ENCODE measurements at places on chromosomes 5 and 9.
A peak's percentile ranks its signal among the peaks of the same experiment; 100 is the strongest.

DNA sequence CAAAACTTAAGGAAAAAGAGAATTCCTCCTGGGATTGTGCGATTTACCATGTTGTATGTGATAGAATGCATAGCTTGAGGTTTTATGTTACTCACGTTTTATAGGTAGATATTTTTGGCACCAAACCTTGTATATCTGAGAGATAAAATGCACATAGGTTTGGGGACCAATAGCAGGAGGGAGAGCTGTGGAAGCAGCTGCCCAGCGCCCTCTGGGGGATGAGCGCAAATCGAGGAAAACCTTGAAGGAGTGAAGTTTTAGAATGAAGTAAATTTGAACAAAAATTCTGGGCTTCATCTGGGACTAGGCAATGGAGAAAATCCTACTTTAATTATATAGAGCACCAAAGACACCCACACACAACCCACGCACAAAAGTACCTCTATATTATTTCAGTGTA, 197.0 kb downstream of the ADCY2 start:
- DNase-seq: no peak

DNA sequence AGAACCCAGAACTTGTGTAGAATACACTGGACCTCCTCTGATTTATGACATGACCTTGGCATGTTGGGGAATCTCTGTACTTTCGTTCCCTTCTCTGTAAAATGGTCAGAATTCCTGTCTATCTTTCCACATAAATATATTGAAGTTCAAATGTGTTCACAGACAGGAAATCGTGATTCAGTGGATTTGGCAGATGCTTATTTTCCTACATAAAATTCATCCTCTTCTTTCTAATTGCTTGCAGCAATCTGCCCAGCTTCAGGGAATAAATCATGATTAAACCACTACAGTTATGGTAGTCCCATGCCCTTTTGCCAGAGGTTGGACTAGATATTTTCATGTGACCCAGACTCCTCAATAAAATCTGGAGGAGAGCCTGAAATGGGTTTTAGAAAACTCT, 52.1 kb upstream of the ARL15 start:
- no peak for DNase-seq

- peak; percentile 33 for DNase-seq
Measured at GRCh38 chr5:141872496-141873356, 5.5 kb downstream of the PCDH1 start.

GRCh38 chr9:94610181-94610606, 16.6 kb upstream of the FBP2 start:
- DNase-seq: no peak

GRCh38 chr9:127049044-127049443, 73.4 kb downstream of the ANGPTL2 start:
- DNase-seq: no peak

GRCh38 chr5:44389823-44390143, 563 bp upstream of the FGF10 start:
- DNase-seq: no peak

DNA sequence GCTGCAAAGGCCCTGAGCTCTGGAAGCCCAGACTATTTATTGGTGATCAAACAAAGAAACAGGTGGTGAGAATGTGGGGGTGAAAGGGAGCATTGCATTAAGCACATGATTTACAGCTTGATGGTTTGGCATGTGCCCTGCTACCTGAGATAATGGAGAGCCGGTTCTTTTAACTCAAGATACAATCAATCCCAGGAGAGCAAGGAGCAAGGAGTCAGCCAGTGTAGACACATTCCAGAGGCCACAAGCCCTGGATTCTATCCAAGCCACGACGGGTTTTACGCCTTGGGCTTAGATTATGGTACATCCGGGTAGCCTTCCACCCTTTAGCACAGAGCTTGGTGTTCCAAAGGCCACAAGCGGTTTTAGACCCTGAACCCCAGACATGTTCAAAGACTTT, 292.2 kb downstream of the CYLC2 start:
- DNase-seq: no peak

GRCh38 chr5:14118551-14119320, 24.4 kb upstream of the TRIO start:
- no peak for DNase-seq

DNA sequence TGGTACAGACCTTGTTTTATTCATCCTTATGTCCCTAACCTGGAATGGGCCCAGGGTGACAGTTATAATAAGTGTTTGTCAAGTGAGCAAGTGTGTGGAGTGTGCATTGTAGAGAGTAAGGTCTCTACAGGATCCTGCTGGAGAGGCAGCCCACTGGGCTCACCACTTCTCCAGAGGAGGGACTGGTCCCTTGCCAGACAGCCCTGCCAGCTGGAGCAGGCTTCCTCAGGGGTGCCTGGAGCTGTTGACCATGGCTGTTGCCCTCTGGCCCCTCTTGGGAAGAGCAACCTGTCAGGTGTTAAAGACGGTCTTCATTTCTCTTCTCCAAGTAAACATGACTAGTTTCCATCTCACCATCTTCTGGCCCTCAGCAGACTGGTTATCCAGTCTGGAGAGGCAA, 20.0 kb downstream of the IRF1 start:
- DNase-seq: no peak

GRCh38 chr5:109479260-109479860, 69.6 kb upstream of the PJA2 start:
- DNase-seq: no peak

DNA sequence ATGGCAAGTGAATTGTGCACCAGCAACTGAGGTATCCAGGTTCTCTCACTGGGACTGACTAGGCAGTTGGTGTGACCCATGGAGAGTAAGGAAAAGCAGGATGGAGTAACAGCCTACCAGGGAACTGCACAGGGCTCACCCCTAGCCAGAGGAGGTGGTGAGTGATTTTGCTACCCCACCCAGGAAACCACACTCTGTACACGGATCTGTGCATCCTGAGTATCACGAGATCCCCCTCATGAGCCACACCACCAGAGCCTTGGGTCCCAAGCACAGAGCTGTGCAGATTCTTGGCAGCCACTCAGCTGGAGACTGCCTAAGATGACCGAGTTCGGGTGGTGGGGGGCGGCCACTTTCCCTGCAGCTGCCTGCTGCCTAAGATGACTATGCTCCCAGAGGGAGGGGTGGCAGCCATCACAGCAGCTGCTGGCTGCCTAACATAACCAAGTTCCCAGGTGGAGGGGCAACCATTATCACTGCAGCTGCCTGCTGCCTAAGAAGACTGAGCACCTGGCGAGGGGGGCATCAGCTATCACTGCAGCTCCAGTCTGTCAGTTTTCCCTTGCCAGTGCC, 48.4 kb upstream of the EFNA5 start:
- no peak for DNase-seq

GRCh38 chr9:136031741-136032730, 63.1 kb downstream of the NACC2 start:
- DNase-seq: no peak

DNA sequence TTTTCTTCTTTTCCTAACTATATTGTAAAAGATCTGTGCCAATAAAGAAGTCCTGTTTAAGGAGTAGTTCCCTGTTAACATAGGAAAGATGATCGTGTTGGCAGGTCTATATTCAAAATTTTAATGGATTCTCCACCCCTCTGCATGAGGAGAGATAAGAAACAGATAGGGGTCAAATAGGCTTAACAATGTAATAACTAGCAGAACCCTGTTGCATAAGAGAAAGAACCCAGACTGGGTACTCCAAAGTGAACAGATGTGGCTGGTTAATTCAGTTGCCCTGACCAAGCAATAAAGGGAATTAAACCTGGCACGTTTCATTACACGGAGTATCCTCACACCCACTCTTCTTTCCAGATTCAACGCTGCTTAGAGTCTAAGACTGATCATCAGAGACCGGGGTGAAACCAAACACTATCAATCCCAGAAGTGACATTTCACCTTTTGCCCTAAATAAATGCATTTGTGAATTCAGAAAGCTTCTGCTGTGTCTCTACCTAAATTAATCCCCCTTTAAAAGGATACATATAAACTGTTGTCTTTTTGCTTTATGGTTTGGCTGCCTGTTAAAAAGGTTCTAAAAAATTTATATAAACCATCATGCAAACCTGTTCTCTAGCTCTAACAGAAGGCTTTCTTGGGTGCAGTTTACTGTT, 1276.9 kb upstream of the WWC1 start:
- DNase-seq: no peak

- no peak for DNase-seq
Measured at GRCh38 chr5:163915481-163915961, 410.1 kb downstream of the MAT2B start.

DNA sequence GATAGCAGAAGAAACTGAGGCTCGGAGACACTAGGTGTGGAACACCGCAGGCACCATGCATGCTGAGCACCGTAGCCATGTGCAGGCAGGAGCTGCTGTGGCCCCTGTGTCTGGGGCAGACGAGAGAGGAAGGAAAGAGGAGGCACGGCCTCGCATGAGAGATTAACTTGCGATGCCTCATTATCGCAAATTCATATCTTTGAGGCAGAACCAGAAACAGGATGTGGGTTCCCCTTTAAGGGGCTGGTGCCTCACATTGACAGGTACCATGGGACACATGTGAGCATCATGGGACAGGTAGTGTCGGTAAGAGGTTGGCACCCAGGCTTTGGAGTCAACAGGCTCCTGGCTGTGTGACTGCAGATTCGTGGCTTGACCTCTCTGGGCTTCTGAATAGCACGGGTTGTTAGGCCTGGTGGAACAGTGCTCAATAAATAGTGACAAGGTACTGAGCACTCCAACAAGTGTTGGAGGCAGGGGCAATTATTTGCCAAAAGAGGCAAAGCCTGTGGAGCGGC, 40.8 kb downstream of the NAIF1 start:
- no peak for DNase-seq

- no peak for DNase-seq
Measured at GRCh38 chr5:172941067-172941516, 18.1 kb upstream of the RPL26L1 start.

- DNase-seq: no peak
Measured at GRCh38 chr5:7770436-7770835, 80.5 kb downstream of the CFAP90 start.

DNA sequence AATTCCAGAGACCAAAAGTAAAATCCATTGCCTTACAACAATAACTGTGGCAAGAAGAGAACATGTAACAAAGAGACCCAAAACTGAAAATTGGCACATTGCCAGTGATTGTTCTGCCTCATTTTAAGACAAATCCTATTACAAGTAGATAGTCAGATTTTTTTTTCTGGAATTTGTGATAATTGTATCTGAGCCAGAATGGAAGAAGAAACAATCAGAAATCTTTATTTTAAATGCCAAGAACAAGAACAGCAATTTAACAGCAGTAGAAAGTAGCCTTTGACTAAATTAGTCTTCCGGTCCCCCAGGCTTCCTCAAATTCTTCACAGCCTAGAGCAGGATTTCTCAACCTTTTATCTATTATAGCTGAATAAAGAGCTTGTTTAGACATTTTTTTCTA, 106.7 kb upstream of the PTPN3 start:
- DNase-seq: no peak

DNA sequence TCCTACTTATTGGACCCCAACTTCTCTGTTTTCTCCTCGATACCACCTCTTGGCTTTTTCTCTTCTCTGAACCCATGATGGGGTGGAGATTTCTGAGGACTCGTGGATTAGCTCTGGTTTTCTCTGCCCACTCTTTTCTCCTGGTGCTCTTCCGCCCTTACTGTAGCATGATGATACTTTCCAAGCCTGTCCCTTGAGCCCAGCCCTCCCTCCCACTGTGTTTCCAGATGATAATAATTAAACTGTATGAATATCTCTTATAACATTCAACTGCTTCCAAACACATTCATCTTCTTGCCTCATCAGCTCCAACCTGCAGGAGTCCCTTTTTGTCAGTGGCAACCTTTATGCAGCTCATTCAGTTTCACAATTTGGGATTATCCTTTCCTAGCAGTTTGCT, 494.2 kb upstream of the KLF4 start:
- no peak for DNase-seq

DNA sequence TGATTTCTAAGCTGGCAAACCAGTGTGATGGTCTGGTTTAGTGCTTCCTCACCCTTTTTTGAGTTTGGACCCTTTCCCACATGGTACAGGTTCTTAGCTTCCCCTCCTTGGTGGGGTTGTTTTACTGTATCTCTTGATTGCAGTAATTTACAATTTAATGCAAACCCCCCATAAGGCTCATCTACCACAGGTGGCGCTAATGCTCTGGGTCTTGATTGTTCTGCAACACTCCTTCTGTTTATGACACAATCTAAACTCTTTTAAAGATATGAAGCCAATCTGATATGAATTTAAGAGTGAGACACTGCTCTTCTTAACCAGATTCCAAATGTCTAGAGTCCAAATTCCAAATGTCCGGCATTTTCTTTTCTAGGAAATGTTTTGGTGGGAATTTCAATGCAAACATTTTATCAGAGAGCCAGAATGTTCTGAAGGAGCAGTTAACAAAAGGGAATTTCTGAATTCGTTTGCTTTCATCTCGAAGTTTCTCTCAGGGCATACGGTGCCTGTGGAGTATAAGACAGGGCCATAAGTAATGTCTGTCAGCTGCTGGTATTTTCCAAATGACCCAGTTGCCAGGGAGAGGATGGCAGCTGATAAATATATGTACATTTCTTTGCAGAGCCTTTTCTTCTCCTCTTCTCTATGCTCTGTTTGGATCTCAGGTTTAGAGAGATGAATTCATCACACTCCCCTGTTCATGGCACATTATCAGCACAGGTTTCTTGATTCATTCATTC, 246.8 kb downstream of the ARHGAP26 start:
- DNase-seq: no peak

DNA sequence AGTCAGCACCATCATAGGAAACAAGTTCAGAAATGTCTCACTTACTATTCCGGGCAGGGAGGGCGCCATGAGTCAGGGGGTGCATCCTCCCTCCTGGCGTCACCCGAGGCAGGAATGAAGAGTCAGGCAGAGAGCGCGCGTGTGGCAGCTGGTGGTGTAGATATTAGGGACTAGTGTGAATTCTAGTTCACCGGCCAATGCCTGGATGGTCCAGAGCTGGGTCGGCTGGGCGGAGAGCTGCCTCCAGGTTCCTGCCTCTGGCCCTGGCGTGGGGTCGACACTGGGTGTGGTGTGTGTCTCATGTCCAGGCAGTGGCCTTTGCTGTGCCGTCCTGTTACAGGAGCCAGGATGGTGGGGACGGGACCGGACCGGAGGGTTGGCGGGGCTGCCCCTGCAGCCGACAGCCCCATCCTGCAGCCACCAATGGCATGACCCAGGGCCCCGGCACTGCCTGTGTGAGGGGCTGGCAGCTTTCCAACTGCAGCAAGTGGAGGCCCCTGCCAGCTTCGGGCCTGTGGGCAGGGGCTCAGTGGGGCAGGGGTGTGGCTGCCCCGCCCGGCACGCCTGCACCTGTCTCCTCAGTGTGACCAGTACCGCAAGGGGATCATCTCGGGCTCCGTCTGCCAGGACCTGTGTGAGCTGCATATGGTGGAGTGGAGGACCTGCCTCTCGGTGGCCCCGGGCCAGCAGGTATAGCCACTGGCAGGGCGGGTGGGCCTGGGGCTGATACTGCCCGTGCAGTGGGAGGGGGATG, 9.1 kb downstream of the DIPK1B start:
- DNase-seq: no peak

- no peak for DNase-seq
Measured at GRCh38 chr9:75850459-75851200, 39.8 kb upstream of the PCSK5 start.

GRCh38 chr5:137365126-137365865, 133.8 kb downstream of the SPOCK1 start:
- no peak for DNase-seq
